Effector memory CD4-positive, alpha-beta T cell (primary cell): ENCODE measurements at places on chromosomes 16 and 17.

- DNase-seq: no peak
Measured at GRCh38 chr16:26447570-26447969, 619.2 kb upstream of the C16orf82 start.

DNA sequence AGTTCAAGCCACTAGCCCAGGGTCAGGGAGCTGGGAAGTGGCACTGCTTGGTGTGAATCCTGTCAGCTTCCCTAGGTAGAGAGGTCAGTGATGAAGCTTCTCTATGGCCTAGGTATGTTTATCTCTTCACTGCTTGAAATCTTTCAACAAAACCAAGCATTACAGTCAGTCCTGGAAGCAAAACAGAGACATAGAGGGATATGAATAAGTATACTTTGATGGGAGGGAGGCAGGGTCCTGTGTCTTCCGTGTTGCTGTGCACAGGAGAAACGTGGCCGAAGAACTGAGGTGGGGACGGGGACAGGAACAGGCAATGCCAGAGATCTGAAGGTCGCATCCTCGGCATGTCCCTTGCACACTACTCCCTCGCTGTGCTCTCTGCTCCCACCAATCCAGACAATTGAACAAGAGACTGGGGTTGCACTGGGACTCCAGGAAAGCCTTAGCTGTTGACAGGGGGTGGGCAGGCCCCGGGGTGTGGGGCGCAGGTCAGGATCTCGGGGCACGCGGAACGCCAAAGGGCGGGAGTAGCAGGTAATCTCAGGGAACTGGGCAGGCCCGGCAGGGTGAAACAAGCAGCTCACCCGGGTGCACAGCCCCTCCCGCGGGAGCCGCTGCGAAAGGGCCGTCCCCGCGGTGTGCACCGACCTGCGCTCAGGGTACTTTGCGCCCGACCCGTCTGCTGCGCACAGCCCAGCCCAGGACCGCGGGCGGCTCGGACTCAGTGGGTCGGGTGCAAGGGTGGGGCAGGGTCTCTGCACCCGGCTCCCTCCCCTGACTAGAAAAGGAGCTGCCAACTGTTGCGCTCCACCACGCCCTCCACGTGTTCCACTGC, at the start of gene MT1H:
MT1H (plus strand) TSS at position 810 of the 835 bp plus-strand sequence. CDS start 71 bp downstream, outside the sequence.
- DNase-seq: no peak

DNA sequence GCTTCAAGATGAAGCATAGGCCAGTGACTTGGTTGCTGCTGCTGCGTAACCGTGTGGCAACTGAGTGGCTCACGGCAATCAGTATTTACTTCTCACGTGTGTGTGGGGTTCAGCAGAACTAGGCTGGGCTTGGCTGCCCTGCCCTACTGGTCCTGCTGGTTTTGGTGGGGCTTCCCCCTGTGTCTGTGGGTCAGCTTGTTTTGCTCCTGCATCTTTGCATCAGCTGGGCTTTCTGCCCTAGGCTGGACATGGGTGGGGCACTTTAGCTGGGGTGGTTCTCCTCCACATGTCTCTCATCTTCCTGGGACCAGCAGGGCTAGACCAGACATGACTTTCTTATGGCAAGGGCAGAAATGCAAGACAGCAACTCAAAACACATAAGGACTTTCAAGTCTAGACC, 550.5 kb downstream of the MAF start:
- no peak for DNase-seq

DNA sequence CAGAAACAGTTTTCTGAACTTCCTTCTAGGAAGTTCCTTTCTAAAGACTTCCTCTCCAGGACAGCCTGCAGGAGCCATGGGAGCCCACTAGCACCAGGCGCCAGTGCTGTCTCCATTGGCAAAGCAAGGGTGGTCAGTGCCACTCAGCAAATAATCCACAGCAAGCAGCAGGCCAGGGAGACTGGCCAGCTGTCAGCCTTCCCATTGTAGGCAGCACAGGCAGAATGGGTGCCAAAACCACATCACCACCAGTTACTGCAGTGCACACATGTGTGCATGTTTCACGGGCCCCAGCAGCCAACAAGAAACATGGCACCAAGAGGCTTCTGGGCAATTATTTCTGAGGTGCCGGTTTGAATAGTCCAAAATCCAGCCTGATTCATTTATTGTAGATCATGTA, 26.7 kb downstream of the DNASE1 start:
- DNase-seq: no peak

DNA sequence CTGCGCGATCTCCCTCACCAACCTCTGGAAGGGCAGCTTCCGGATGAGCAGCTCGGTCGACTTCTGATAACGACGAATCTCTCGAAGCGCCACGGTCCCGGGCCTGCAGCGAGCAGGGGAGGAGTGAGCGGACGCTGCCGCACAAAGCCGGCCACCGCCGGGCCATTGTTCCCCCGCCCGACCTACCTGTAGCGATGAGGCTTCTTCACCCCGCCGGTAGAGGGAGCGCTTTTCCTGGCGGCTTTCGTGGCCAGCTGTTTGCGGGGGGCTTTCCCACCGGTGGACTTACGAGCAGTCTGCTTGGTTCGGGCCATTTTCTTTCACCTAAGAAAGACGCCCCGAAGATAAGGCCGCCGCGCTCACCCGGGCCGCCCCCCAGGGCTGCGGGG, 5.8 kb upstream of the UNK start:
- DNase-seq: no peak

DNA sequence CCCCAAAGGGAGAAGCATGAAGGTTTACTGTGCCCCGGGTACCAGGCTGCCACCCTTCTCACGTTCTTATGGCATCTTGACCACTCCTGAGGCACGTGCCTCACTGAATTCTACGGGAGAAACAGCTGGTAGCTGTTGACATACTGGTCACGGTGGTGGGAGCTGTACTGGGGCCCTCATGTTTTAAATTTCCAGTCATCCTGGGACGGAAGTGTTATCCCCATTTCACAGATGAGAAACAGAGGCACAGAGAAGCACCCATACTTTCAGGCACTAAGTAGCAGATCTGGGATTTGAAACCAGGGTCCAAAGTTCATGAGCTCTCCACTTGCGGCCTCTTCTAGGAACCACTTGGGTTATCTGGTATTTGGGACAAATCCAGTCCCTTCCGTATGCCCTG, 26.3 kb upstream of the DOC2B start:
- DNase-seq: no peak

- DNase-seq: no peak
Measured at GRCh38 chr16:85613604-85614337, 649 bp downstream of the GSE1 start.

DNA sequence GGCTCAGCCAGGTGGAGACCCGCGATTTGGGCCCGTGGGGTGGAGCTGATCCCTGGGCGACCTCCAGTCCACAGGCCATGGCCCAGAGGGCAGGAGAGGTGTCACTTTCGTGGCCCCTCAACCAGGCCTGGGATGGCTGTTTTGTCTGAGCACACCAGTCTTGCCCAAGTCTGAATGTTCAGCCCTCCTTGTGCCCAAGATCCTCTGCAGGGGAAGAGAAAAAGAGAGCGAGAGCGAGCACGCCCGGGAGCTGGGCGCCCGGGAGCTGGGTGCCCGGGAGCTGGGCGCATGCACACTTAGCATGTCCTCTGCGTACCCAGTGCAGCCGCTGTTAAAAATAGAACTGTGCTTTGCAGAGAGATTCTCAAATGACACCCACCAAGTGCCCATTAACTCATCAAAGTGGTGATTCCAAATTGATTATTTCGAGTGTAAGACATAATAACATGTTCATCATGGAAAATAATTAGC, 403.3 kb upstream of the TNRC6C start:
- no peak for DNase-seq

- no peak for DNase-seq
Measured at GRCh38 chr16:84198401-84198800, 7.4 kb downstream of the ADAD2 start.

GRCh38 chr16:89572073-89572484, 3.5 kb upstream of the CPNE7 start:
- no peak for DNase-seq

DNA sequence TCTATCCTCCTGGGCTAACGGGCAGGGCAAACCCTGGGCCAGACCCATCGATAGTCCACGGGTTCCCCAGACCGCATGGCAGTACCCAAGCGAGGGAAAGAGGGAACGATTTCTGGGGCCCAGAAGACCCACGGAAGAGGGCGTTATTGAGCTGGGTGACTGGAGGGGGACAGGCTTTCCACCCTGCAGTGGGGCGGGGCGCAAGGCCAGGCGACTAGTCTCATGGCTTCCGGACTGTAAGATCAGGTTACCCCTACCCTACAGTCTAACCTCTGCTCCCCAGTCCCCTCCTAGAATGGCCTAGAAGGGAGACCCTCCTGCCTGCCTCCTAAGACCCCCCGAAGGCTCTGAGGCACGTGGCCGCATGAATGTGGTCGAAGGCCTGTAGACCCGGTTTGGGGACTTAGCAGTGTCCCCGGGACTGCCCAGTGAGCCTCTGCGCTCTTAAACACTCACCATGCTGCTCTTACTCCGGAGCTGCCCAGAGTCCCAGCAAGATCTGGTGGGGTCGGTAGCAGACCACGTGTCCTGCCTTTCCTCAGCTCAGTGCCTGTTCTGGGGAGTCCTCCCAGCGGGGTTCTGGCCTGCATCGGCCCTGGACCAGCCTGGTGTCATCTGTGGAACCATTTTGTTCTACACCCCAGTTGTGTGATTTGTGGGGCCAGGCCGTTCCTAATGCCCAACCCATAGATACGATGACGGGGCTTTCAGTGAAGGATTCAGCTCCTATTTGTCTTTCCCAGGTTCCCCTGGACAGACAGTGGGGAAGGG, 13.2 kb upstream of the AURKB start:
- DNase-seq: no peak

DNA sequence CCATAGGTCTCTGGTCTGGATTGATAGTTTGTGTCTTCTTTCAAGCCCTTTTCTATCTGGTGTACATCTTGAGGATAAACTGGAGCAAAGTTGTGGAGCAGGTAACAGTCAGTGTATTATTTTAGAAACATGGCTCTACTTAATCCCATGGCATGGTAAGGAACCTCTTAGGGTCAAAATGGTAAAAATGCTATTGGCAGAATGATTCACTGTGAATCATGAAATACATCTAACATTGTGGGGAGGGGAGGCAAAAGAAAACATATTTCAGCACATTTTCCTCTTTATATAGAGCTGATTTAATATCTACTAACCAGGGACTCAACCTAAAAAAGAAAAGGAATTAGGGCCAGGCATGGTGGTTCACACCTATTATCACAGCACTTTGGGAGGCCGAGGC, 17.9 kb upstream of the ALDH3A2 start:
- DNase-seq: no peak

DNA sequence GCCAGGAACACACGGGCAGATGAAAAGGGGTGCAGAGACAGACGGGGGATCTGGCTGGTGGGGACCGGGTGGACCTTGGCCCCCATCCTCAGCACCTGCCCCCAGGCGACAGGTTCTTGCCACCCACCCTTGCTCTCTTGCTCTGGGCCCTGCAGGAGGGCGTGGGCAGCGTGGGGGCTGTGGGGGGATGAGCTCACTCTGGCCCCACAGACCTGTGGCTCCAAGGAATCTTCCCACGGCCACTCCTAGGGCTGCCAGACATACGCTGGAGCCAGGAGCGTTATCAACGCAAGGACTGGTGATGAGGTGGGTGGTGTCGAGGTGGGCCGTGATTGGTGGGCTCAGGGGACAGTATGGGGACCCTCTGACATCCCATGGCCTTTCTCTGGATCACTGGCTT, 6.3 kb downstream of the CTRB1 start:
- no peak for DNase-seq

GRCh38 chr16:20760346-20760745, 3.5 kb upstream of the ACSM3 start:
- no peak for DNase-seq

GRCh38 chr16:70453892-70454221, 538 bp upstream of the FCSK start:
- DNase-seq: no peak

- no peak for DNase-seq
Measured at GRCh38 chr16:64687786-64688185, 434.1 kb downstream of the CDH11 start.

DNA sequence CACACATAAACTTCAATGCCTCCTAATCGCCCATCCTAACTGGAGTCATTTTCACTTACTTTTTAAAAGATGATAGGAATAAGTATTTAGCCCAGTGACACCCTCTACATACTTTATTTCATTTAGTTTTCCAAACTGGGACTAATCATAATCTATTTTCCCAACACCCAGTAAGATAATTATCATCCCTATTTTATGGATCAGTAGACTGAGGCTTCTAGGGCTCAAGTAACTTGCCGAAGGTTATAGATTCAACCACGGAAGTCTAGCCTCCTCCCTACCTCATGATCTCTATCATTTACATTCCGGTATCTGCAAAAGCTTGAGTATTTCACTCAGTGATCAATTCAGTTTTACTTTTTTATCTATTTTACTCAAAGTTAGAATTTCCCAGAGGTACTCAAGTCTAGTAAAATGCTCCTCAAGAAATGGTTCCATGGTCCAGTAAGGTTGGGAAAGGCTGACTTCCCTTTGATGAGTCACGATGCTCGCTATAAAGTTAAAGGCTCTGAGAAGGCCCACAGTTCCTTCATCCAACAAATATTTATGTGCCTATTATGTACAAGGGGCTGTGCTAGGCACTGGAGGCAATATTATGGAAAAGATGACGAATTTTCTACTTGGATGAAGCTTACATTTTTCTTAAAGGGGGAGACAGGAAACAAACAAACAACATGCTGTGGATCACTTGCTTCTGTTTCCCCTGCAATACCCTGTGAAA, 75.1 kb downstream of the TOX3 start:
- DNase-seq: no peak

- no peak for DNase-seq
Measured at GRCh38 chr16:28292731-28293600, 641 bp downstream of the SBK1 start.

- no peak for DNase-seq
Measured at GRCh38 chr16:89020068-89020924, 43.3 kb upstream of the CBFA2T3 start.

DNA sequence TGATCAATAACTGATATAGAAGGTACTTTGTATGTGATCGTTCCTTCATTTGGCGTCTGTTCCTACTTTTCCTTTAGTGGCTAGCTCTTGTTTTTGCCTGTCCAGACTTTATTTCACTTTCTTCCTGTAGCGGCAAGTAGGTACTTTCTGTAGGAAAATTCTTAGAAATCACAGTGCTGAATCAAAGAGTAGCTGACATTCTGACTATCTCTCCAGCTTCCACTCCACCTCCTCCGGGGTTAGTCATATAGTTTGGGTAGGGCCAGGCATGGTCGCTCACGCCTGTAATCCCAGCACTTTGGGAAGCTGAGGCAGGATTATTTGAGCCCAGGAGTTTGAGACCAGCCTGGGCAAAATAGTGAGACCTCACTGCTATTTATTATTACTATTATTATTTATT, 29.9 kb upstream of the PAFAH1B1 start:
- DNase-seq: no peak
